Osteoblast (primary cell): ENCODE measurements at places on chromosomes 2 and 18. TPM values are rescaled to one million over a fixed set of nuclear protein-coding genes. Genes with fewer than 3 reads are reported as not detected.
A peak's percentile ranks its signal among the peaks of the same experiment; 100 is the strongest.

DNA sequence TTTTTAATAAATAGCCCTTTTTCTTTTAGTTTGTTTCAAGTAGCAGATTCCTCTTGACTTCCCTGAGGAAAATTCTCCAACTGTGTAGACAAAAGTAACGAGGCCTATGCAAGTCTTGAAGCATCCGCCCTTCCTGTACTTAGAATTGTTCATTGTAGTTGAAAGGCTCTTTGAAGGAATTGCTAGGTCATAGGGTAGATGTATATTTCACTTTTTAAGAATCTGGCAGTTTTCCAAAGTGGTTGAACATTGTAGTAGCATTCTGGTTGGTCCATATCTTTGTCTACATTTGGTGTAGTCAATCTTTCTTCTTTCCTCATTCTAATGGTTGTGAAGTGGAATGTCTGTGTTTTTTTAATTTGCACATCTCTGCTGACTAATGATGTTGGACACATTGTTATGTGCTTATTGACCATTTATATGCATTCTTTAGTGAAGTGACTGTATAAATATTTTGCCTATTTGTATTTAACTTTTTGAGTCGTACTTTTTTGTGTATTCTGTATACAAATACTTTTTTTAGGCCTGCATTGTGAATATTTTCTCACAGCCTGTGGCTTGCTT is 5.6 kb upstream of the SERPINB11 start:
- DNase-seq: no peak

GRCh38 chr2:201260302-201260800 is at the start of gene CASP8:
CASP8 (plus strand) TSS chr2:201260536; CDS start chr2:201266487, 5,951 bp downstream.
- peak; percentile 47 for DNase-seq

Gene ADGRF3
- under 0.01 and 0.59 TPM in 2 replicates for total RNA-seq

Gene REEP1
- total RNA-seq: 0.36 TPM in 1 of 2 replicates, not detected in the other

Gene ASB18
- under 0.01 TPM in 1 of 2 replicates, not detected in the other for total RNA-seq

Gene IL1R2
- 0.36 and 0.88 TPM in 2 replicates for total RNA-seq

Gene CYS1
- 0.36 and 1.5 TPM in 2 replicates for total RNA-seq

Gene L3MBTL4
- 0.36 and 0.88 TPM in 2 replicates for total RNA-seq
